Memory B cell (primary cell): ENCODE measurements at places on chromosomes 4 and X.

DNA sequence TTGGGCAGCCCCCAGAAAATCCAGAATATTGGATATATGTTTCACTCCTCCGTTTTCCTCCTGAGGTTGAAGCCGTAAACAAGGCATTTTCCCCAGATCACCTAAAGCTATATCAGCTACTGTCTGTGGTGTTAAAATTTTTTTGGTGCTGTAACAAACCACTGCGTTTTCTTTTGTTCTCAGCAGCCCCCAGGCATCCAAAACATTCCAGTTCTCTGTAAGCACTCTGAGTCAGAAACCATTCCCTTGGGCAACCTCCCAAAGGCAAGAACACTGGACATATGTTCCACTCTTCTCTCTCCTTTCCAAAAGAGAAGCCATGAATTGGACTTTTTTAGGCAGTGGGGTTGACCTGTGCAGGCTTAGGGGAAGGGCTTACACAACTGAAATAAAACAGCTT, 310.9 kb downstream of the MID1IP1 start:
- no peak for DNase-seq

GRCh38 chrX:39398215-39398962, 597.1 kb downstream of the MID1IP1 start:
- DNase-seq: no peak

GRCh38 chrX:12497832-12498591, 293.2 kb upstream of the PRPS2 start:
- DNase-seq: no peak

DNA sequence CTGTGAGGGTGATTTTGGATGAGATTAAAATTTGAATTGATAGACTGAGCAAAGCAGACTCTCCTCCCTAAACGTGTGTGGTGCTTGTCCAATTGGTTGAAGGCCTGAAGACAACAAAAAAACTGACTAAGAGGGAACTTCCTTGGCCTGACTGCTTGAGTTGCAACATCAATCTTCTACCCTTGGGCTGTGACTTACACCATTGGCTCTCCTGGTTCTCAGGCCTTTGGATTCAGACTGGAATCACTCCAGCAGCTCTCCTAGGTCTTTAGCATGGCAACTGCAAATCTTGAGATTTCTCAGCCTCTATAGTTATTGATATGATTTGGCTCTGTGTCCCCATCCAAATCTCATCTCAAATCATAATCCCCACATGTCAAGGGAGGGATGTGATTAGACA, 49.7 kb upstream of the IGFBP7 start:
- no peak for DNase-seq

- no peak for DNase-seq
Observed at GRCh38 chr4:106035204-106035603, 139.9 kb downstream of the NPNT start.

GRCh38 chrX:103656617-103657016, 27.8 kb downstream of the TCEAL1 start:
- DNase-seq: no peak

DNA sequence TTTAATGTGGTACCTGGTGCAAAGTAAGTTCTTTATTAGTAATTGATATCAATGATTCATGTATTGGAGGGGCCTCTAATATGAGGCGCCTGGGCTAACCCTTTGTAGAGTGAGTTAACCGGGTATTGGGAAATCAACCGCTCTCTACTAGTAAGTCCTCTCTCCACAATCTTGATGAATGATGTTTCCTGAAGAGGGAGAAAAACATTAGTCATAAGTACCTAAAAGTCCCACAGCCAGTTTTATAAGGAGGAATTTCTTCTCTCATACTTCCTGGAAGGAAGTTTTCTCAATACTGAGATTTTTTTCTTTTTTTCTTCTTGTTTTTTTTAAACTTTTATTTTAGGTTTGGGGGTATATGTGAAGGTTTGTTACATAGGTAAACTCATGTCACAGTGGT, 62.3 kb downstream of the AGTR2 start:
- no peak for DNase-seq

GRCh38 chr4:127709456-127709855, 20.7 kb upstream of the SLC25A31 start:
- no peak for DNase-seq

- DNase-seq: no peak
Observed at GRCh38 chrX:153065389-153065788, 6.9 kb upstream of the PNMA6A start.

DNA sequence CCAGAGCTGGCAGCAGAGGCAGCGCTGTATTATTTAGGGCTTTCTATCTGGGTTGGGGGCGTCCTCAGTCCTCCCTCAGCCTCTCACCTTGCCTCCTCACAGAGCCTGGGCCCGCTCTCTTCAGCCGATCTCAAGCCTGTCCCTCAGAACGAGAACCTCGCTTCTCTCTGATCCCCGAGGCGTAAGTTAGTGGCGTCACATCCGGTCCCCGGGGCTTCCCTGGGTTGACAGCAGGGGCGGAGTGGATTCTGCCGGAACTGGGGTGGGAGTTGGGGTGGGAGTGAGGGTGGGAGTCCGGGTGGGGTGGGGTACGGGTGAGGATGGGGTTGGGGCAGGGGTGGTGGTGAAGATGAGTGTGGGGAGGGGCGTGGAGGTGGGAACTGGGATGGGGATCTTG, at the start of gene MAGEA10:
TSS of gene MAGEA10 (minus strand) at position 190 of the 397 bp plus-strand sequence. CDS start 2,957 bp downstream, outside the sequence.
- no peak for DNase-seq

- DNase-seq: no peak
Observed at GRCh38 chr4:147589586-147589985, 27.6 kb upstream of the TMEM184C start.

DNA sequence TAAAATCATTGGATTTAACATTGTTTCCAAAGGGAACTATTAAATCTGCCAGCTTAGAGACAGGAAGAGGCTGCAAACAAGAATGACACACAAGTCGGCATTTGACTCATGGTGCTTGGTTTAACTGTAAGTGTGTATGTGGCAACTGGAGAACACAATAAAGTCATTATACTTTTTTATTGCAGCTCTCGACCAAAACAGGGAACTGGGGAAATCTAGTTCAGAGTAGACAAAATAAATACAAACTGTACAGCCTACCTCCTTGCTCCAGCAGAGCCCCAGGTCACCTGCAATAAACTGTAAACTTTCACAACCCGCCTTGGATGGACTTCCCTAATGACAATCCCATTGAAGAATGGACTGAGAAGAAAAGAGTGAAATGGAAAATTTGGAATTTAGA, 24.0 kb downstream of the NPY5R start:
- DNase-seq: no peak

DNA sequence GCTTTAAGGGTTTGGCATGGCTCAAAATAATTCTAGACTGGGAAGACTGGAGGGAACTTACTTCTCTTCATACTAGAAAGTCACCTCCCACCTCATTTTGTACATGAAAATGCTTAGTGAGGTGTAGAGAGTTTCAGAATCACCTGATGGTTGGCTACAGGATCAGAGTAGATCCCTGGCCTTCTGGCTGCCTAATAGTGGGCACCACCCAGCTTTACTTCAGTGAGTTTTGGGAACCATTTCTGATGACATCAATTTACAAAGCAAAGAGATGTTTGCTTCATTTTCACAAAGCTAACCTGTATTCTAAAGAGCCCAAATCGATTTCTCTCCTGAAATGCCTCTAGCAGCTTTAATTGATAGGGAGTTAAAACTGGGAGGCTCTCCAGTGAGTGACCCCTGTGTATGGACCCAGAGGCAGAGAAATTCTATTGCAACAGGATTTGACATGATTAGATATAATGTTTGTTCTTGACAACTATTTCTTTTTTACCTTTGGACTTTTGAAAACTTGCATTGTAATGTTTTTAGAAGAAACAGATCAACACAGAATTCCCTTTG, 180.5 kb downstream of the PTTG2 start:
- no peak for DNase-seq

- no peak for DNase-seq
Observed at GRCh38 chr4:113643505-113643904, 118.0 kb downstream of the CAMK2D start.

DNA sequence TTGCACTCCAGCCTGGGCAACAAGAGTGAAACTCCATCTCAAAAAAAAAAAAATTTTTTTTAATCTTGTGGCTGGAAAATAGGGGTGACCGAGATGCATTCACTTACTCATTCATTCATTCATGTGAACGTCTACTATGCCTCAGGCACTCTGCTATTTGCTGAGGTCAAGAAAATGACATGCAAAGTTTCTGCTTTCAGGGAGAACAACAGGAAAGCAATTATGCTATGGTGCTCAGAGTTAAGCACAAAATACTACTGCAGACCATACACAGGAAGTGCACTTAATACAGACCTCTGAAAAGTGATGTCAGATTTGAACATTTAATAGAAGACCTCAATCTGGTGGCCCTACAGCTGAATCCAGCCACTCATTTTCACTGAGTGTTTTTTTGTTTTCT, 59.6 kb upstream of the DUSP21 start:
- no peak for DNase-seq

DNA sequence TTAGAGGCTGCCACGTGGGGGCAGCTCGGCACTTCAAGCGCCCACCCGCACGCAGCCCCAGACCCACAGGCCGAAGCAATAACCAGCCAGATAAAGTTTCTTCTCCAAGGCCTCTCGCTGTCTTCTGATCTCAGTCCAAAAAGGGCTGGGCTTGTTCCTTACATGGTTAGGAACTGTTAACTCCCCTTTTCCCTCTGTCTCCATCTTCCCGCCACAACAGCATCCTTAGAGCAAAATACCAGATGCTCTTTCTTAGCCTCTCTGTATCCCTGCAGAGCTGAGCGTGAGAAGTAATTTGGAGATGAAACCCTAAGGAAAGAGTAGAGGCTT, 23.4 kb upstream of the KIAA1210 start:
- DNase-seq: no peak

DNA sequence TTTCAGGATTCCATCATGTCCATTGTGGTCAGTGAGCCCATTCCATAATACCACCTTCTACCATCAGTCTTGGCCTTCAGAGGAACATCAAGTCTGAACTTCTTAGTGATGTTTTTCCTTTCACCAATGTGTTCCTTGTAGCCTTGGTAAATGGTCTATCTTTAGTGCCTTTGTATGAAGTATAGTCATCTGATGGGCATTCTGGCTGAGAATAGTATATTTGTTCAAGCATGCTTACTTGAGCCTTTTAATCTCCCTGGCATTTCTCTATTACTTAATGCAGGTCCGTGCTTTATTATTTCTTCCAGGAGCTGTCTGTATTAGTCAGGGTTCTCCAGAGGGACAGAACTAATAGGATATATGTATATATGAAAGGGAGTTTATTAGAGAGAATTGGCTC, 99.7 kb downstream of the TLL1 start:
- no peak for DNase-seq

GRCh38 chrX:2820136-2820771, 8.5 kb upstream of the GYG2 start:
- no peak for DNase-seq

DNA sequence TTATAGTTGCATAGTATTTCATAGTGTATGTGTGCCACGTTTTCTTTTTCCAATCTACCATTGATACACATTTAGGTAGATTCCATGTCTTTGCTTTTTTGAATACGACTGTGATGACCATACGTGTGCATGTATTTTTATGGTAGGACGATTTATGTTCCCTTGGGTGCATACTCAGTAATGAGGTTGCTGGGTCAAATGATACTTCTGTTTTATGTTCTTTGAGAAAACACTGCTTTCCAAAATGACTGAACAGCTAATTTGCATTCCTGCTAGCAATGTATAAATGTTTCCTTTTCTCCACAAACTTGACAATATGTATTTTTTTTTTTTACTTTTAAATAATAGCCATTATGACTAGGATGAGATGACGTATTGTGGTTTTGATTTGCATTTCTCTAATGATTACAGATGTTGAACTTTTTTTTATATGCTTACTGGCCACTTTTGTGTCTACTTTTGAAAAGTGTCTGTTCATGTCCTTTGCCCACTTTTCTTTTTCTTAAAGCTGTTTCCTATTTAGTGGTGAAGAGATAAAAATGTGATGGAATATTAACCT, 969.5 kb upstream of the NDST4 start:
- no peak for DNase-seq

DNA sequence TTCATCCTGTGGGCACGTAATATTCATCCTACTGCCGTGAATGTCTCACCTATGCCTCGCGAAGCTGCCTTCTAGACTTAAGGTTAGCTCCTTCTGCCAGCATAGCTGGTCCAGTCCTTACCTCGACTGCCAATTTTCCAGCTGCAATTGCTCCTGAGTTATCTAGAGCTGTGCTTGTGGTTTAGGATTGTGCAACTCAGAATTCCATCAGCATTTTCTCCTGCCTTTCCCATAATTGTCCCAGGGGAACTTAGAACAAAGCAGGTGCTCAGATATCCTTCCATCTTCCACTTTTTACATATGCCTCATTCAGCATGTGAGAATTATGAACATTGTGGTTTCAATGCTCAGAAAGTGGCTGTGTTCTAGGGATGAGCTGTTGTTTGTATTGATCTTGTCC, 131.4 kb upstream of the ADGRL3 start:
- DNase-seq: no peak

- no peak for DNase-seq
Observed at GRCh38 chrX:129782706-129783105, 3.0 kb downstream of the SASH3 start.

DNA sequence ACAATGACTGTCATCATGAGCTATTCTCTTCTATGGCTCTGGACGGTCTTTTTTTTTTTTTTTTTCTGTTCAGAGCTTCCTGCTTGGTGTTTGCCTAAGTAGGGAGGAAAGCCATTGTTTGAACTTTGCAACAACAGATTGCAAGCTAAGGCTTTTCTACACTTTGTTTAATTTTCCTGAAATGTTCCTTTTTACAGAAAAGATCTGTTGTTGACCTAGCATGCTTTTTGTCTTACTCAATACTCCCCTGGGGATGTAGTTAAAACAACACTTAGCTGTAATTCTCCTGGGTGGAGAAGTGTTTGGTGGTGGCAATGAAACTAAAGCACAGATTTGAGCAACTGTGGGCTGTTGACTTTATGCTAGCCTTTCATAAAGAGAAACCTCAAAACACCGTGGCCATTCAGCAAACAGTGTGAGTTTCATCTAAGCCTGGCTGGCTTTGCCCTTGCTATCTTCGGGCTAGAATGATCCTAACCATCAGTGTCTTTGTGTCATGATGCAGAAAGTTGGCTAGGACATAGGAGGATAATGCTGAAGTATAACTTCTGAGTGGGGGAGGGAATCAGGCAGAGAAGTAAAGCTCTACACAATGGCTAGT, 110.5 kb downstream of the ANXA3 start:
- no peak for DNase-seq

DNA sequence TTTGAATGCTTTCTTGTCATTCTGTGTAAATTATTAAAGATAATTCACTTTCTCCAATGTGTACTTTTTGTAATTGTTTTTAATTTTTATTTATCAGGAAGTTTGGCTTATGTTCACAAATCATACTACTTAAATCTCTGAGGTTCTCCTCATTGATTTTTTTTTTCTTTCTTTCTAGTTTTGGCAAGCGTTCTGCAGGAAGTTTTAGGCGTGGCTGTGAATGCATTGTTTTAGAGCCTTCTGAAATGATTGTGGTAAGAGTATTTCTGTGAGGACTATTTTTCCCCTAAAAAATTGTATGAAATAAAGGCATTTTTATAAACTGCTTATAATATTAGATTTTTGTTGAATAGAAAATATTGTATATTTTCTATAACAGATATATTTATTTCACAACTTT, 135.8 kb downstream of the RAPGEF2 start:
- no peak for DNase-seq

GRCh38 chr4:176721459-176721858, 71.3 kb downstream of the VEGFC start:
- DNase-seq: no peak
